ENCODE measurements at places on chromosomes 7 and 10.

- no peak for DNase-seq
Observed at GRCh38 chr7:30436518-30436917, 42.1 kb downstream of the NOD1 start.

- DNase-seq: peak; percentile 61
Observed at GRCh38 chr7:150799741-150800580, at the start of gene TMEM176B. Gene TMEM176B, minus strand, starts transcription at chr7:150800364. Its CDS starts 3,795 bp downstream, at chr7:150796569.

DNA sequence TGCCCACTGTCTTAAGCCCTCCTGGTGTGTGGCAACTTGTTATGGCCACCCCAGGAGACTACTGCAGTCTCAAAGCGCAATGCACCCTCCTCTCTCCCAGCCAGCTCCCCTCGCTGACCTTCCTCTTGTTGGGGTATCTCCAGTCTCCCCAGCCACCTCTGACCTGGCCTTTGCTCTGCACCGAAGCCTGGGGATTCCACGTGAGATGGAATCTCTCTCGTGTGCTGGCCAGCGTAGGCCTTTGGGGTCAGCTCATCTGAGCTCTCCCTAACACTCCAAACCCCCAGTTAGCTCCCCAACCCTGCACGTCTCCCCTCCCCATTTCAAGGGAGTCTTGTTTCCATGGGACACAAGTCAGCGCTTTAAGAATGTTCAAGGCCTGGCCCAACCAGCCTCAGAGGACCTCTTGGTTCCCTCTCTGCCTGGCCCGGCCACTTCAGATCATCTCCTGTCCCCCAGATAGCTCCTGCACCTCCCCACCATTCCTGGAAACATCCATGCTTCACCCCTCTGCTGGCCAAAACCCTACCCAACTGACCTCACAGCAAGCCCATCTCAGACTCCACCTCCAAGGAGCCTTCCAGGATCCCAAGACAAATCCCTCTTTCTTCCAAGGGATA, 11.2 kb downstream of the ITPRIP start:
- no peak for DNase-seq

GRCh38 chr10:1151076-1152033, 95.2 kb downstream of the WDR37 start:
- no peak for DNase-seq

- no peak for DNase-seq
Observed at GRCh38 chr10:76700241-76700640, 937.4 kb downstream of the KCNMA1 start.

DNA sequence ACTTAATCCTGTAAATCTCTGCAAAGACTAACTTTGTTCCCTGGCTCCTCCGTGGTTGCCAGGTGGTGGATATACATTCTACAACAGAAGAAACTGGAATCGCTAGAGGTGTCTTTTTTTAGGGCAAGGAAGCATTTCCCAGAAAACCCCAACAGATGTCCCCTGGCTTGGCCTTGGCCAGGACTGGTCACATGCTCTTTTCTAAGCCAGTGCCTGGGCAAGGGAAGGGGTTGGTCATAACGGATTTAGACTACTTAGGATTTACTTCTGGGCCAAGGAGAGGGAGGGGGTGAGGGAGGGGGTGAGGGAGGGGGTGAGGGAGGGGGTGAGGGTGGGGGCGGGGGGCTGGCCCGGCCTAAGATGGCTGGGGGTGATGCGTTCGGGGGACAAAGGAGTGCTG, 105.7 kb downstream of the SNX10 start:
- peak; percentile 48 for DNase-seq

- DNase-seq: no peak
Observed at GRCh38 chr7:80231707-80232106, 97.1 kb downstream of the GNAI1 start.

DNA sequence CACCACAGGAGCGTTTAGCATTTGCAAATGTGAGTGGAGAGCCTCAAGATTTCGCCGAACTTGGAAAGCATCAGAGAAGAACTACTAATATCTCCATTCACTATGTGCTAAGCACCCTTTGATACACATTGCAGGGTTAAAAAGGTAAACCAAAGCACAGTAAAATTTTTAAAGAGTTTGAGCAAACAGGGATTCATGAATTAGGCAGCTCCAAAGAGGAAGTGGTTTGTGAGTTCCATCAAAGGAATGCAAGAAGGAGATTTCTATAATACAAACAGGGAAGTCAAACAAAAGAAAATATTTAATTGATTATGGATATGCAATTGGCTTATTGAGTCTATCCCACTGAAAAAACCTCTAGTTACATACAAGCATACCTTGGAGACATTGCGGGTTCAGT, 81.1 kb upstream of the TMEM72 start:
- no peak for DNase-seq
